ENCODE measurements at places on chromosomes 4 and X.

- no peak for DNase-seq
These were observed 164.4 kb downstream of the GRIA3 start for GRCh38 chrX:123348468-123348867.

GRCh38 chr4:111492496-111492895 is 652.8 kb upstream of the FAM241A start:
- no peak for DNase-seq

DNA sequence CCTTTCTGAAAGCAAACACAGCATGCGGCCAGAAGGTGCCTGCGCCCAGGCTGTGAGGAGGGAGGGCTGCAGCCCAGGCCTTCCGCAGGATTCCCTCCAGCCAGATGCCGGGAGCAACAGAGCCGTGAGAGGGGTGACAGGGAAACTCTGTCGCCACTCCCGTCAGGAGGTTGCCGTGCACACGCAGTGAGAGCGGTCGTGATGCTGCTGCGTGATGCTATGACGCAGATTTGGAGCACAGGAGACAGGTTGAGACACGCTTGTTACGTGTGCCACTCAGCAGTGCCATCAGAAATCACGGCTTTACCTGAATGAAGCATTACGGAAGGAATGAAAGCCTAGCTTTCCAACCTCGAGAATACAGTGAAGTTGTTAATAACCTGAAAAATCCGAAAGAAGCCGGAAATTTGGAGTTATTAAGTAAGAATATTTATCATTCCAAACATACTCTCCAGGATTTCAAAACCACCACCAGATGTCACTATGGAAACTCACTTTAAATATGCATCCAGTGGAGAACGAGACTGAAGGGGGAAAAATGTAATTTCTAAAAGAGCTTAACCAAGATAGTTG is 54.4 kb downstream of the FAT1 start:
- DNase-seq: no peak

- no peak for DNase-seq
These were observed 81.0 kb downstream of the PRSS12 start for GRCh38 chr4:118271788-118272187.

GRCh38 chr4:36854554-36854953 is 390.0 kb upstream of the NWD2 start:
- no peak for DNase-seq

- DNase-seq: no peak
These were observed 32.6 kb upstream of the ZFP42 start for GRCh38 chr4:187962926-187963325.

DNA sequence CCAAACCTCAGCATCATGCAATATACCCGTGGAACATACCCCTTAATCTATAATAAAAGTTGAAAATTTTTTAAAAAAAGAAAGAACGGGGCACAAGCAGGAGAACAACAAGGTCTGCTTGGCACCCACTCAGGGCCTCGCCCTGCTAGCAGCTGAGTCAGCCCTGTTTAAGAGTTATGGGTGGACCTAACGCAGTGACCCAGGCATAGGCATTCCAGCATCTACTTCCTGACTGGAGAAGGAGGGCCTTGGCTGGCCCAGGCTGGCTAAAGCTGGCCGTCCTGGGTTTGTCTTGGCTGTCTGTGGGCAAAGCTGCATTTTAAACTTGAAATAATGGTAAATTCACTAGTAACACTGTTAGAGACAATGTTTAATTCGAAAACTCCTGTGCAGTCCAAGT is 236.7 kb upstream of the PGRMC2 start:
- DNase-seq: no peak

DNA sequence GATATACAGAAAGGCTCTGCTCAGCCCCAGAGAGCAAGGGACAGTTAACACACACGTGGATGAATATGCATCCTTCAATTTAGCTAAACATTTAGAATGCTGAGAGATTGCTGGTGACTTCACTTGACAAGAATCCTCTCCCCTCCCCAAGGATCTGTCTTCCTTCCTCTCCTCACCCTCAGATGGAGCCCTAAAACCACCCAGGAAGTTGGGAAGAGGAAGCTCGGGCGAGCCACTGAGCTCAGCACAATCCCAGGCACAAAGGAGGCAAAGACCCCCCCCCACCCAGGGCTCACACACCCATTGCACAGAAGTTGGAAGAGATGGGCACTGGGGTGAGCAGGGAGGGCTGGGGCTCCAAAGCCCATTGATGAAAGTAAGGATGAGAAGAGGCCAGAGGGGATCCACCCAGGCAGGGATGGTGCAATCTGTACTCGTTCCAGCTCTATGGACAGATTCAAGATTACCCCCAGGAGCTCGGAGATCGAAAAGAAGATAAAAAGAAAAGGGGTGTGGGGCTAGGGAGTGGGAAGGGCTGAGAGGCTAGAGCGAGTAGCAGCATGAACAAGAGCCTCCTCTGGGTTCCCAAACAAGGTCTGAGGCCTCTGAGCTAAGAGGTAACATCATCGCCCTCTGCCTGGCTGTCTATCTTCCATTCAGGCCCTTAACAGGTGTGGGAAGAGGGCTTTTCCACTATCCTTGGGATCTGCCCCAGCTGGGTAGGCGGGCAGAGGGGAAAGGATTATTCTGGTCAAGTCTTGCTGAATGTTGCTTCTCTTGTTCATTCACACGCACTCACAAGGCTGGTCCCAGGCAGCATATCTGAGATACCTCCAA is 1.2 kb downstream of the TFE3 start:
- no peak for DNase-seq

DNA sequence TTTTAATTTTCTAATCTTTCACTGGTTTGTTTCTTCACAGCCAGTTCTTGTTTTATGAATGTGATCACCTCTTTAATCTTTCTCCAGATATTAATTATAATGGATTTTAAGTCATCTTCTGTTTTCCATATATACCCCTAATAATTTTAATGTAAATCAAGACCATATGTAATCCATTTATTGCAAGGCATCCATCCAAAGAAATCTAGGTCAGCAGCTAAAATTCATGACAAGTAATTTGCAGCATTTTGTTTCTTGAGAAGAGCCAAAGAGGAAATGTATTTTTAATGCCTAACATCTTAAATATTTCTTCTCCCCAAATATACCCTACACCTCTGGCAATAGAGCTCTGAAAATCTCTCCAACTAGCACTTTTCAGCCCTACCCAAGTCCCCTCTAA is 81.1 kb downstream of the SUPT20HL2 start:
- DNase-seq: no peak

GRCh38 chr4:110622841-110623717 is at the start of gene PITX2:
TSS of gene PITX2 (minus strand) at chr4:110623077. CDS start at chr4:110622460, 617 bp downstream.
- DNase-seq: peak; percentile 11

GRCh38 chr4:80255329-80256095 is 11.0 kb upstream of the FGF5 start:
- no peak for DNase-seq

GRCh38 chr4:136650541-136651277 is 881.6 kb downstream of the PCDH18 start:
- DNase-seq: no peak

DNA sequence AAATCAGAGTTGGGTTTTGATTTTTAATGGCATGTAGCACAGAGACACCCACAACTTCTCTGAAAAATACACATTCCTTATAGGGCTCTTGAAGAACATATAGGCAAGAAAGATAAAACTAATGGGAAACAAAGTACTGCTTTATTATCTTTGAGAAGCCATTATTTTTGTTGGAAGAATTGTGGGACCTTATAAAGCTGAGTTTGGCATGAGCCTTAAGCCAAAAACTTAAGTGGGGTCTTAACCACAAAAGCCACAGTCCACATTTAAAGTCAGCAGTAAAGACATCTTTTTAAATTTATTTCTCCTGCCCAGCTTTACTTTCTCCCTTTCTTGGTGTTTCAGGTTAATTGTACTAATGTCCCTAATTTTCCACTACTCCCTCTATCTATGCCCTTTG is 1297.3 kb downstream of the C4orf33 start:
- DNase-seq: no peak

- DNase-seq: no peak
These were observed 338.8 kb downstream of the BCOR start for GRCh38 chrX:39758791-39759525.

GRCh38 chr4:105599932-105600655 is 47.7 kb downstream of the ARHGEF38 start:
- DNase-seq: no peak

DNA sequence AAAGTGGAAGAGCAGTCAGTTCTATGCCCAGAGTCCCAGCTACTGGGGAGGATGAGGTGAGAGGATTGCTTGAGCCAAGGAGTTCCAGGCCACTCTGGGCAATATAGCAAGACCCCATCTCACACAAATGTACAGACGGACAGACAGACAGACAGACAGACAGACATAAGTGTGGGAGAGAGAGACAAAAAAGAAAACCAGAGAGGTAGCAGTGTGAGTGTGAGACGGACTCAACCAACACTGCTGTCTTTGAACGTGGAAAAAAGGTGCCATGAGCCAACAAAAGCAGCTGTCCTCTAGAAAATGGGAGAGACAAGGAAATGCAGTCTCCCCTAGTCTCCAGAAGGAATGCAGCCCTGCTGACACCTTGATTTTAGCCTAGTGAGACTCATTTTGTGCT is 18.2 kb upstream of the RPL34 start:
- no peak for DNase-seq

DNA sequence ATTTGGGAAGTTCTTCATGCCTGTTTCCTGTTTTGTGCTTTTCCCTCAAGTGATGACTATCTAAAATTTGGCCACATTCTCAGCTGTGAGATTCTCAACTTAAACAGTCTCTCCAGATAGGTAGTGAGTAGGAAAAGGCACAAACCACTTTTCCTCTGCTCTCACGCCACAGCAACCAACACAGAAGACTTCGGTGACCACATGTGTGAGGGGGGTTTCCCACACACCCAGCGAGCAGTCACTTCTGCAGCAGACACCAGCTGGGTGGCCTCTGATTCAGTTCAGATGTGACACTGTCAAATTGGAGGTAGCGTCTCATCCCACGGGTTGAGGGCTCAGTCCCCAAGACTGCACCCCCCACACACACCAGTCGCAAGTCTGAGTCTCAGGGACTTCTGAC is 25.1 kb upstream of the CLDN34 start:
- peak; percentile 12 for DNase-seq

GRCh38 chr4:54268151-54268550 is 39.1 kb downstream of the PDGFRA start:
- DNase-seq: no peak

GRCh38 chr4:124851741-124852140 is 139.2 kb upstream of the ANKRD50 start:
- no peak for DNase-seq

DNA sequence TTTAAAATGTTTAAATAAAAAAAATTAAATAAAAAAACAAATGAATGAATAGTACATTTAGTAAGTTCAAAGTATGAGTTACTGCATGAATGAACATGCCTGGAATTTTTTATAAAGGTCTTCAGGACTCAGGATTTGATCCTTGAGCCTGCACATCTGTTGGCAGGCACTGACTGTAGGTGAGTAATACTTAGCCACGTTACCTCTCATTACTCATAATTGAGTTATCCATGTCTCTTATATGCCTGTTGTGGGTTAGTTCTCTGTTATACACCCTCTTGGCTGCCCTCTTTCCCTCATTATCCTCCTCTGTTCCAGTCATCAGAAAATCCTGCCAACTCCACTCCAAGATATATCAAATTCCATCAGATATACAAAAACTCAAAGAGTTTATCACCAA is 276.0 kb downstream of the FBXW7 start:
- DNase-seq: no peak

GRCh38 chrX:101362757-101363156 is 14.2 kb upstream of the TIMM8A start:
- DNase-seq: no peak

GRCh38 chr4:38161208-38162113 is 201.3 kb downstream of the PTTG2 start:
- DNase-seq: no peak

DNA sequence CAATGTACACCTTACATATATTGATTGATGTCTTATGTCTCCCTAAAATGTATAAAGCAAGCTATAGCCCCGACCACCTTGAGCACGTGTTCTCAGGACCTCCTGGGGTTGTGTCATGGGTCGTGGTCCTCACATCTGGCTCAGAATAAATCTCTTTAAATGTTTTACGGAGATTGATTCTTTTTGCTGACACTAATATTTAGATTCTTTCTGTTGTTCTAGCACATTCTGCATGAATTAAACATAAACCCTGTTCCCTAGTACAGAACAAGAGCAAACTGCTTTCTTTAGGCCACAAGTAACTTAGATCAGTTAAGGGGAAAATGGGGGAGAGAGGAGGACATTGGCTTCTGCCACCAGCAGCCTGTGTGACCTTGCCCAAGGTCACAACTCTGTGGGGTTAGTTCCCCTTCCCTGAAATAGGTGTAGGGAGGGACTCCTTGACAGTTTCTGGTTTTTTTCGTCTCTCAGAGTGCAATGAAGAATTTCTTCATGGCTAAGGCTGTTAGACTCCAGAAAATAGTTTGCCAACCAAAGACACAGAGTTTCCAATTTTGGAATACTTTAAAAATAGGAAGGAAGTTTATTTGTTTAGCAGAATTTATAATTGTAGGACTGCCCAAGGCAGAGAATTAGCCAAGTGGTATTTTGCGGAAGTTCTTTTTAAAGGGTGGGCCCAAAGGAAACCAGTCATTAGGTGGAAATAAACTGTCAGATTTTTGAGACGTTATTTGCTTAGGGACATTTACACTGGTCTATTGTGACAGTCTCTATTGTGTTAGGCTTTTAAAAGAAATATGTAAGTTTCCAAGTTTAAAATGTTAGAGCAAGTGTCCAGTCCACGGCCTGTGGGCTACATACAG is 29.4 kb downstream of the PTTG2 start:
- no peak for DNase-seq

DNA sequence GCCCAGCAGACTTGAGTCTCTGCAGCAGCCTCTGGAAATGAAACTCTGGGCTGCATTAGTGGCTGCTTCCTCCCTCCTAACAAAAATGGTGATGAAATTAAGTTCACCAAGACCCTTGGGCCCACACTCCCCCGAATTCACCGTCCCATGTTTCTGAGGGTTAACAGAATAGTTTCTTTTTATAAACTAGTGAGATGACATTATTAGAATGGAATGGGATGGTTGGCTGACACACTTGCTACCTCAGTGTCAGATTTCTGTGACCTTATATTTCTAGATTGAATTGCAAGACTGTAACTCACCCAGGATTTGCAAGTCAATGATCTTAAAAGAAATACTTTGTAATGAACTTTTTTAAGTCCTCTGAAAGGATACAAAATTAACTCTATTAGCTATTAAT is 127.1 kb downstream of the SHROOM3 start:
- DNase-seq: no peak

DNA sequence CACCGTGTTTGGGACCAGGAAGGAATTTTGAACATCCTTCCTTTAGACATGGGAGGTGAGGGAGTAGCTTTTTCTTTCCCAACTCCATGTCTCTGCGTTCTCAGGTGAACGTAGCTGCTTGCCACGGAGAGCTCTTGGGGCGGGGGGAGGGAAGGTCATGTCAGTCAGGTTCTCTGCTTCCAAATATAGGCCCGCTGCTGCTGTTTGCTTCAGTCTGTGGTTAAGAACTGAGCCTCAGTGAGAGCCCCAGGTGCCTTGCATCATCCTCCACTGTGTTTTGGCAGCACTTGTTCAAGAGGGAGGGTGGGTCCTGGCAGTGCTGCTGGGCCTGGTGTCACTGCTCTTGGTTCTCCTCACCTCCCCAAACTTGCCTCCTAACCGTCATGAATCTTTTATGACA is 46.5 kb downstream of the HADH start:
- DNase-seq: peak; percentile 64
